ENCODE measurements at places on chromosomes 4 and X. TPM values are rescaled to one million over a fixed set of nuclear protein-coding genes. Genes with fewer than 3 reads are reported as not detected.

SH2D1A gene
- polyA plus RNA-seq, result 0.22 TPM

SMIM43 gene
- polyA plus RNA-seq, result 0.65 TPM

CT45A10 gene
- not detected for polyA plus RNA-seq

VCX3B gene
- polyA plus RNA-seq, result 0.43 TPM

DNA sequence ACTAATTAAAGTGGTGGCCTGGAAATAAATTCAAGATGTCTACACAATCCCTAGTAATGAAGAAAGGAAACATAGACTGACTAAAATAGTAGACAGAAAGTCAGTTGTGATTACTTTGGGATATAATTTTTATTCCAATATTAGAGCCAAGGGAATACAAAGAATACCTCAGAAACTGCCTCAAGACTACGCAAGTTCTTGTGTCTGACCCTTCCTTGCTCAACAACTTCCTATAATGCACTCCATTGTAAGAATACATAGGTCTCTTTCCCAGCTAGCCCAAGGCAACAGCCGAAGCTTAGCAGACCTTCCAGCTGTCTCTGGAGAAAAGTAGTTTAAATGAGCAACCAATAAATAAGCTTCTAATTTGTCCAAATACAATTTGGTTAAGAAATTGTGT, 315.9 kb downstream of the IQCM start:
- no peak for DNase-seq

- no peak for DNase-seq
Measured at GRCh38 chr4:25058796-25059195, 28.1 kb upstream of the LGI2 start.

All from renal pelvis (tissue), 12 donors.